ENCODE measurements at places on chromosomes 5 and 9.

- H3K27ac ChIP-seq: no peak overlapping the region
- peaks cover 4% of the 10 kb centered on the region for H3K27me3 ChIP-seq
- H3K4me1 ChIP-seq: no peaks in the 10 kb centered on the region
- no peak for DNase-seq
- H3K36me3 ChIP-seq: no peaks in the 10 kb centered on the region
These were observed 276.3 kb downstream of the SAXO1 start for GRCh38 chr9:18756712-18757125.

DNA sequence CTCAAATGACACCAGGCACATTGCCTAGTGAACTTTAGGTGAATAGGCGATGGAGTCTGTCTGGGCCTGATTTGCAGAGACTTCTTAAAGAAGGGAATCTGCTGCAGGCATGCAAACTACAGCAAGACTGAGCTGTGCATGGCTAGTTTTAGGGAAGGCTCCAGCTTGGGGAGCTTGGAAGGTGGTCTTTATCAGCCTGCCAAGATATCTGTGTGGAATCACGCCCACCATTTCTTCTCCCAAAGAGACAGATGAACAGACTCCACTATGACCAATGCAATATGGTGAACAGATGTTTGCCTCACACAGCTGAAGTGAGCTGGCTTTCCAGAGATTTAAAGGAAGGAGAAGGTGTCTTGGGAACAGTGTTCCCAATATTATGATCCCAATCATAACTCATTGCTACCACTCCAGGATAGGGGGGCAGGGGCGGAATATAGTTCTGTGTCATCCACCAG, 129.0 kb upstream of the HMHB1 start:
- no peak overlapping the region for H3K27ac ChIP-seq
- no peak for DNase-seq
- no peaks in the 10 kb centered on the region for H3K36me3 ChIP-seq
- no peaks in the 10 kb centered on the region for H3K4me1 ChIP-seq
- no peaks in the 10 kb centered on the region for H3K27me3 ChIP-seq

DNA sequence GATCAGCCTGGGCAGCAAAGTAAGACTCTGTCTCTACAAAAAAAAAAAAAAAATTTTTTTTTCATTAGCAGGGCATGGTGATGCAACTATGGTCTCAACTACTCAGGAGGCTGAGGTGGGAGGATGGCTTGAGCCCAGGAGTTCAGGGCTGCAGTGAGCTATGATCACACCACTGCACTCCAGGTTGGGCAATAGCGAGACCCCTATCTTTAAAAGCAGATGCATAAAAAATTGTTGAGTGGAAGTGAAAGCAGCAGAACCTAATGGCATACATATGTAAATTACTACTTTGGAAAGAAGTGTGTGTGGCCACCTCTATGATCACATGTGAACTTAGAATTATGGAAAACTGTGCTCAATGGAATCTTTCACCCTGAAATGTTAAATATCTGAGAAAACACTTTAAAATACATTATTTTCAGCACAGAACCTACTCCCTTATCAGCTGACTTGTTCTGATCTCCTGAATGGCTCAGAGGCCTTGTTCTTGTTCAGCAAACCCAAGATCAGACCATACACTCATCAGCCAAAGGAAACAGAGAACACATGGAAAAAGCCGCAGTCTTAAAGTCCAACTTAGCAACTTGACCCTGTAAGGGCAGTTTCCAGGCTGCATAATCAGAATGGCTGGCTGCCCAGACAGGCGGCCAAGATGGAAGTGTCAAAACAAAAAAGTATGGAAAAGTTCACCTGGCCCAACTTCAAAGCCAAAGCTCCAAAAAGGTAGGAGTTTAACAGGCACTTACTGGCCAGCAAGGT, 56.5 kb downstream of the SIL1 start:
- no peaks in the 10 kb centered on the region for H3K27me3 ChIP-seq
- peak overlapping the region; percentile 15 for H3K27ac ChIP-seq
- no peak overlapping the region for H3K4me3 ChIP-seq
- H3K4me1 ChIP-seq: peaks cover 3% of the 10 kb centered on the region

GRCh38 chr5:108369167-108369566, 12.7 kb downstream of the FBXL17 start:
- H3K4me3 ChIP-seq: no peak overlapping the region
- H3K36me3 ChIP-seq: peaks cover 9% of the 10 kb centered on the region
- H3K27ac ChIP-seq: no peak overlapping the region
- H3K4me1 ChIP-seq: peaks cover 7% of the 10 kb centered on the region
- no peaks in the 10 kb centered on the region for H3K27me3 ChIP-seq

- H3K4me1 ChIP-seq: no peaks in the 10 kb centered on the region
- H3K27me3 ChIP-seq: no peaks in the 10 kb centered on the region
- H3K36me3 ChIP-seq: no peaks in the 10 kb centered on the region
- no peak for DNase-seq
- no peak overlapping the region for H3K4me3 ChIP-seq
These were observed 40.1 kb upstream of the RNF180 start for GRCh38 chr5:64125521-64125920.

GRCh38 chr5:67141644-67142043, 55.0 kb downstream of the CD180 start:
- peaks cover 7% of the 10 kb centered on the region for H3K36me3 ChIP-seq
- H3K27me3 ChIP-seq: no peaks in the 10 kb centered on the region
- no peaks in the 10 kb centered on the region for H3K4me1 ChIP-seq
- H3K4me3 ChIP-seq: no peak overlapping the region
- no peak for DNase-seq

DNA sequence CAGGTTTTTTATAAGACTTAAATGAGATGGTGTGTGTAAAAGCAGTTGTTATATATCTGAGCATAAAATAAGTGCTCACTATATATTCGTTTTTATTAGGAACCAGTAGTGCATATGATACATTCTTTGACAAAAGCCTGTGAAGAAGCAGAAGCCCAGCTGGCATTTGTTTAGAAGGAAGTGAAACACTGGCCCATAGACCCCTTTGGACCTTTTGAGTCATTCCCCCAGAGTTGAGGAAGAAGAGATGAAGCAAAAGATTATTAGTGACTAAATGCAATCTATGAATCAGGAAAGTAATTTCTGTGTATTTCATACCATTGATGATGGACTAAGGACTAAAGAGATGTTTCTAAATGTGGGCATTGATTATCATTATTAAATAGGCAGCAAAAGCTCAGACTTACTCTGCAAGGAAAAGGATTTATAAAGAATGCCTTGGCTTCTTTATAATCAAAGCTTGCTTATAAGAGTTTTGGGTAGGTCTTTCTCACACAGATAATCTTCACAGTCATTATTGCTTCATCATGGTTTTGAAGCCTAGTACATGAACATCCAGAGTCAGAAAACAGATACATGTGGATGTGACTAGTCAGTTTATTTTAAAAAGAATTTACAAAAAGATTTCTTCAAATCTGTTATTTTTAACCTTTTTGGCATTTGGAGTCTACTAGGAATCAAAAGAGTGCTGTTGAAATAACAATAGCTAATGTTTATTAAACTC, 16.9 kb upstream of the FER start:
- H3K27ac ChIP-seq: no peak overlapping the region
- H3K4me1 ChIP-seq: peaks cover 16% of the 10 kb centered on the region
- DNase-seq: no peak

All from effector memory CD8-positive, alpha-beta T cell (primary cell).